Putamen (tissue), 1 donor: ENCODE measurements at places on chromosomes 4 and X.

DNA sequence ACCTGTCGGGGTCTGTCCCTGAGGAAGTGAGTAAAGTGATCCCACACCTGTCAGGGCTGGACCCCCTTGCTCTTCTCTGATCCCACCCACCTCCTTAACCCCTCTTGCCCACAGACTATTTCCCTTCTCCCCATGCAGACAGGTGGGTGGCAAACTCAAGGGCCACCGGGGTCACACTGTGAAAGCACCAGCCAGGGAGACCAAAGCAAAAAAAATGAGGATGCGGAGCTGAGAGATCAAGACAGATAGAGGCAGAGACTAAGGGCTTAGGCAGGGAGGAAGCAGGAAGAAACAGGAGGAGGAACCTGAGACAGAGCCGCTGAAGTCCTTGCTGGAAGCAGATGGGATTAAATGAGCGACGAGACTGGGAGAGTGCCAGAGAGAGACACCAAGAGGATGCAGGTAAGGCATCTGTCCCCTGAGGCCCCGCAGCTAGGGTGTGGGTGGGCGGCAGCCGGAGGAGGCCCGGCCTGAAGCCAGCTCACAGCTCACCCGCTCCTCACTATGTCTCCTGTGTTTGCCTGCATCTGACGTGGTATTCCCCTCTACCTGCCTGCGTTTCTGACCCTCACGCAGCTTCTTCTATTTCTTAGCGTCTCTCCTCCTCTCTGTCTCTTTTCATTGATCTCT, 7.2 kb downstream of the TIMM17B start:
- no peak for DNase-seq

GRCh38 chr4:108730579-108730978, 32.3 kb downstream of the ETNPPL start:
- DNase-seq = no peak

DNA sequence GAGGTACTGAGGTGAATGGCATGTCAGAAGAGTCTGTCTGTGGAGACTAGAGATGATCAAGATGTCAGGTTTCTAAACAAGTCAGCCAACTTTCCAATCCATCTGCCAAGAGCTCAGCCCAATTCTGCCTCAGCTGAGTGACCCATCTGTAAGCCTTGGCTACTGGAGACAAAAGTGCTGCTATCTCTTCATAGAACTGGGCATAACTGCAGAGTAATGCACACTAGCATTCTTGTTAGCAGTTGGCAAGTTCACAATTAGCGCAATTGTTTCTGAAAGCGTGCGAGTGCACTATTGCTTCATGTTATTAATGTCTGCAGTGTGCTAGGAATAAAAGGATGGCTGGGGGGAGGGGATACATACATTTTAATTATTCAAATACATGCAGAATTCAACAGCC, 32.9 kb upstream of the SH3D19 start:
- DNase-seq = peak; percentile 96

- no peak for DNase-seq
Measured at GRCh38 chr4:102042871-102043802, 252.6 kb downstream of the BANK1 start.

DNA sequence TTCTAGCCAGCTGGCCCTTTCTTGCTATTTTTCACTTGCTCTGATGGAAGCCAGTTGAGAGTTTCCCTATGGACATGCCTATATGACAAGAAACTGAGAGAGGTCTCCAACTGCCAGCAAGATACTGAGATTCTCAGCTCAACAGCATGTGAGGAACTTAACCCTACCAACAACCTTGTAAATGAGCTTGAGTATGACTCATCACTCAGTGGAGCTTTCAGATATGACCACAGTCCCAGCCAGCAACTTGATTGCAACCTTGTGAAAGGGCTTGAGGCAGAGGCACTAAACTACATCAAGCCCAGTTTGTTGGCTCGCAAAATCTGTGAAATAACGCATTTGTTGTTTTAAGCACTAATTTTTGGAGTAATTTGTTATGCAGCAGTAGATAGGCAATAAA, 175.8 kb downstream of the COMMD8 start:
- no peak for DNase-seq
